H7 (cell line): ENCODE measurements at places on chromosomes 1 and 21.

DNA sequence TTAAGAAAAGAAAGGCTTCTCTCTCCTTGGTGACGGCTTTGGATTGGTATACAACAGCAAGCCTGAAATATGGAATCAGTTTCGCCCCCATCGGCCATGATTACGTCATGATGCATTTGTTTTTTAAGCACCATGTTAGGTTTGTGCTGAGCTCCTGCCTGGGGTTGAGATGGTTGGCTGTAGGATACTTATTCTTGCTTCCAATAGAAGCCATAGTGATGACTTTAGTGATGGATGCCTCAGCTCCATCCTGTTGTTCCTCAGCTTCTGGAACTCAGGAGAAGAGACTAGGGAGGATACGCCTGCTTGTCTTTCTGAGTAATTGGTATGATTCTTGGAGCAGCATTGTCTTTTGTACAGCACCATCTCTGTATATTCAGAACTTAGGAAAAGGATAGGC is 14.7 kb downstream of the XCL1 start:
- no peak for DNase-seq

DNA sequence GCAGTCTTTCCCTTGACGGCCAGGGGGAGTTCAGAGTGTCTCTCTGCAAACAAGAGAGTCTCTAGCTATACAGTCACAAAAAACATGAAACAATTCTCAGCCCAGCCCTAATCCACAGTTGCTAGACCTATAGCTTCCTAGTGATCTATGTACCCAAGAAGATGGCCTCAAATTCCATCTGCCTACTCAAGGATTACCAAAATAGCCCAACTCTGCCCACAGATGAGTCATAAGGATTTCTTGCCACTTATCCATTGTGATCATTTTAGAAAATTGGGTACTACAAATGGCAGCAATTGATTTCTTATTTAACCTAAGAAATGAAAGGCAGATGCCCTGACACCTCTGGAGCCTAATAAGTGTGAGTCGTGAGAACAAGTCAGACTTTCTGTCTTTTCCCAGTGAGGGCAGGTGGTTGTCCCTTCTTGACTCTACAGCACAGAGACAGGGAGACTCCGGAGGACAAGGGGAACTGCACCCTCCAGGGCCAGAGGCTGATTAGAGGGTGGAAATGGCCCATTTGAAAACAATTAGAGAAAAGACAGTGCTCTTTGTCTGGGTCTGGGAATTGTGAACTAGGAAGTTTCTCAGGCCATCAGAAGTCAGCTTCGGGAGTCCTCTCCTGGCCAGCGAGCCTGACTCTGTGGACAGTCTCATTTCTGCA is 65.4 kb downstream of the ABCA4 start:
- no peak for DNase-seq

DNA sequence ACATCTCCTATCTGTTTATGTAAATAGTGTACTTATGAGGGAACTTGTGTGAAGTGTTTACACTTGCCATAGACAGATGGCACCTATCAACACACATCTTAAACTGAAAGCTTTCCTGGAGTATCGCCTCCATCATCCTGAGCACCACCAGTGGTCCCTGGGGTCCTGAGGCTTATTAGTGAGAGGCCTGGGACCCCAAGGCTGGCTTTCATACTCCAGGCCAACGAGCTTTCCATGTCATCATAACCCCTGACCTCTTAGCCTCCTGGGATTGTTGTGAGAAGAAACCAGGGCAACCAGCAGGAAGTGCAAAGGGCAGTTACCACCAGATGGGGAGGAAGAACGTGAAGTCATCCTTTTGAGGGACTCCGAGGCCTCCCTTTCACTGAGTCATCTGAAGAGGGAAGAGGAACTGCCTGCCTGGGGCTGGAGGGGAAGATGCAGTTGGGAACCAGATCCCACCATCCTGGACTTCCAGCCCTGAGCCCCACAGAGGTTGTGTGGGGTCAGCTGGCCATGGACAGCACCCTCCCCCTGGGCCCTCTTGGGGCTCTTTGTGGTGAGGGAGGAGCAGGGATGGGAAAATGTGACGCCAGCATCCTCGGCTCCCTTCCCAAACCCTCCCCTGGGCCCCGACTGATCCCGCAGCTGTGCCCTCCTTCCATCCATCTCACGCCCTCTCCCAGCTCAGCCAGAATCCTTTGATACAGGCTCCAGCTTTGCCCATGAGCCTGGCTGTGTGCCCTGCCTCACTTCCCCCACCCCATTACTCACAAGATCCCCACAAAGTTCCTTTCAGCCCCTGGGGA is 5.8 kb downstream of the INKA2 start:
- DNase-seq: peak; percentile 2

GRCh38 chr21:36223451-36223850 is 66.8 kb downstream of the DOP1B start:
- DNase-seq: no peak

GRCh38 chr1:74835051-74835450 is 102.1 kb downstream of the TYW3 start:
- DNase-seq: no peak

DNA sequence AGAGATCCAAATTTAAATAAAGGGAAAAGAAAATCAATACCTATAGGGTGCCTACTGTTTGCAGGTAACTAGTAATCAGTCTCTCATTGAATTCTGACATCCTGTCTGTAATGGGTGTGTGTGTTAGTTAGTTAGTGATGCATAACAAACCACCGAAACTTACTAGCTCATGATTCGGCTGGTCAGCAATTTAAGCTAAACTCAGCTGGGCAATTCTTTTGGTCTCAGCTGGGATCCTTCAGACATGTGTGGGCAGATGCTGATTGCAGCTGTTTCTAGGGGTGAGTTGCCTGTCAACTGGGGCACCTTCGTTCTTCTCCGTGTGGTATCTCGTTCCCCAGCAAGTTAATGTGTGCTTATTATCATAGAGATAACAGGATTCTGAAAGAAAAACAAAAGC is 40.2 kb upstream of the ZNF124 start:
- no peak for DNase-seq

- peak; percentile 22 for DNase-seq
These were observed 254.7 kb downstream of the NFIA start for GRCh38 chr1:61337037-61337436.

GRCh38 chr1:74223453-74223852 is 11.7 kb upstream of the TNNI3K start:
- DNase-seq: no peak
